Hypothalamus (tissue), 51 donors: ENCODE measurements at places on chromosomes 2 and 18.

DNA sequence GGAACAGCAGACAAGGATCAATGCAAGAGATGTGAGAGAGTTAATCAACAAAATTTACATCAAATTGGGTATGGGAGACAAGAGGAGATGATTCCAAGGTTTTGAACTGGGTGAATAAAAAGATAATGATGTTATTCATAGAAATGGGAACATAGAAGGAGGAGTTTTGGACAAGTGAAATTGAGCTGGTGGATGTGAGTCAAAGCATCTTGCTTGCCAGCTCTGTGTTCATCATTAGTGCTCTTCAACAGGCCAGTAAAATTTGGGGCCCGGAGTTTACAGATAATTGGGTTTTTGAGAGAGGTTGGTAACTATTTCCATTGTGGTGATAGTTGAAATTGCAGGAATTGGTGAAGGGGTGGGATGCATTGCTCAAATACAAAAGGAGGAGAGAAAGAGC is 69.9 kb upstream of the CAVIN2 start:
- no peak for DNase-seq

GRCh38 chr2:173713904-173714555 is 251.1 kb downstream of the SP3 start:
- DNase-seq = no peak

DNA sequence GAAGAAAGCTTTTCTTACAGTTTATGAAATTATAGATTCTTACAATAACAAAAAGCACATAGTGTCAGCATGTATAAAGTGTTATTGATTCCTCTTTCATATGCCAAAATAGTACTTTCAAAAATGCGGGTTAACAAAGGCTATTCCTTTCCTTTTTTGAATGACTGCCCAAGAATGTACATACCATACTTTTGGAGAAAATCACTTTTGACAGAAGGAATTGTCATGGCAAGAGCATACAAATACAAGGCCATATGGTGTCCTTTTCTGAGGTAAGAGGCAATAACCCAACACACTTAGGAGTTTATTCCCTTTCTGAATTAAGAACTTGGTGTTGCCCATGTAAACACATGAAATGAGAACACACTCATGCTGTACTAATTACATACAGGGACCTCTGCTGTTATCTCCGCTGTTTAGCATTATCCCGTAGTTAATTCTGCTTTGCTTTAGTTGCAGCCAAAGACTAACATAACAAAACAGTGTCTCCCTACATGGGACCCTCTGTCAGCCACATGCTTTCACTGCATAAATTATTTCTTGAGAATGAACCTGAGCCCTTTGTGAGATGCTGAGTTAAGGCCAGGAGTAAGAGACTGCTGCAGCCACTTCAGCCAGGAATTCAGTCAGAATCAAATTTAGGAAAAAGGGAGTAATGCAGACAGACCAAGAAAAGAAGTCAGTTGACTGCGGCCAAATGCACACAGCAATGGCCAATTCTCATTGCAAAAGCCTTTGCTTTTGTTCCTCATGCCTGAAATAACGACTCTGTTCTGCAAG is 67.0 kb downstream of the CDH2 start:
- DNase-seq = no peak

DNA sequence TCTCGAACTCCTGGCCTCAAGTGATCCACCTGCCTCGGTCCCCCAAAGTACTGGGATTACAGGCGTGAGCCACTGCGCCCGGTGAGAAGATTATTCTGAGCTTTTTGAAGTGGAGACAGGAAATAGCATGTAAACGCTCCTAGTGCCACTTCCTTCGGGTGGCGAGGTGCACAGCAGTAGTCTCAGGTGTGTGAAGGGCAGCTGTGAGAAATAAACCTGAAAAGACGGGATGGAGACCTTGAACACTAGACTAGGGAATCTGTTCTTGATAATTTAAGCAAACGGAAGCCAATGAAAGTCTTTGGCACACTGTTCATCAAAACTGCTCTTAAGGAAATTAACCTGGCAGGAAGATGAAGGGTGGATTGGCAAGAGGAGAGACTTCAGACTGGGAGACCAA is 439 bp upstream of the PLEKHH2 start:
- DNase-seq = no peak

- no peak for DNase-seq
Measured at GRCh38 chr2:34892766-34893165, 1293.7 kb upstream of the FAM98A start.

- no peak for DNase-seq
Measured at GRCh38 chr18:3916082-3916481, 466.1 kb downstream of the TGIF1 start.

GRCh38 chr18:34358923-34359322 is 134.2 kb upstream of the NOL4 start:
- no peak for DNase-seq

- DNase-seq = no peak
Measured at GRCh38 chr2:147703171-147703570, 141.7 kb upstream of the ACVR2A start.

GRCh38 chr2:73451263-73451972 is 65.8 kb downstream of the ALMS1 start:
- DNase-seq = no peak

DNA sequence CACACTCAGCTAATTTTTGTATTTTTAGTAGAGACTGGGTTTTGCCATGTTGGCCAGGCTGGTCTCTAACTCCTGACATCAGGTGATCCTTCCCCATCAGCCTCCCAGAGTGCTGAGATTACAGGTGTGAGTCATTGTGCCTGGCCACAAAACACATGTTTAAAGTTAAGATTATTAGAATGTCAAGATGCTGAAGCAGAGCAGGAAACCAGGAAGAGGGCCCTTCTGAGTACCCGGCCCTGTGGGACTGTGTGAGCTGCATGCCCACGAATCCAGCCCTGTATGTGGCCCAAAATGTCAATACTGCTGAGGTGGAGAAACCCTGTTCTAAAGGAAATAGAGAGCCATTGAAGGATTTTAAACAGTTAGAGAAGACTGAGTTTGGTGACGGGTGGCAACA is 31.0 kb upstream of the REV1 start:
- no peak for DNase-seq

DNA sequence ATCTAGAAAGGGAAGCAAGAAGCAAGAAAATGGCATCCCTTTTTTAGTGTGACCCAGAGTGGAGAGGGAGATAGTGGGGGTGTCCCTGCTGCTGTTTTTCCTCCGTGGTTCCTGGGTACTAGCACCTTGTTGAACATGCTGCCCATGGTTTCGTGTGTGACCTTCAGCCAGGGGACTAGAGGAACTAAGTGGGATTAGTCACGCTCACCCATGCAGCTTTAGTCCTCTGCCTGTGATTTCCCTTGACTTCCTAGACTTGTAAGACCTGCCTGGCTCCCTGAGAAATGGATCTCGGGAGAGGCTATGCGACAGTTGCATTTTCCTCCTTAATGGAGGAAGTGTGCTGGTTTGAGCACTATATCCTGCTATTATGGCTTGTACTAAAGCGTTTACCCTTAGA is 471.4 kb downstream of the DCDC2C start:
- DNase-seq = no peak

DNA sequence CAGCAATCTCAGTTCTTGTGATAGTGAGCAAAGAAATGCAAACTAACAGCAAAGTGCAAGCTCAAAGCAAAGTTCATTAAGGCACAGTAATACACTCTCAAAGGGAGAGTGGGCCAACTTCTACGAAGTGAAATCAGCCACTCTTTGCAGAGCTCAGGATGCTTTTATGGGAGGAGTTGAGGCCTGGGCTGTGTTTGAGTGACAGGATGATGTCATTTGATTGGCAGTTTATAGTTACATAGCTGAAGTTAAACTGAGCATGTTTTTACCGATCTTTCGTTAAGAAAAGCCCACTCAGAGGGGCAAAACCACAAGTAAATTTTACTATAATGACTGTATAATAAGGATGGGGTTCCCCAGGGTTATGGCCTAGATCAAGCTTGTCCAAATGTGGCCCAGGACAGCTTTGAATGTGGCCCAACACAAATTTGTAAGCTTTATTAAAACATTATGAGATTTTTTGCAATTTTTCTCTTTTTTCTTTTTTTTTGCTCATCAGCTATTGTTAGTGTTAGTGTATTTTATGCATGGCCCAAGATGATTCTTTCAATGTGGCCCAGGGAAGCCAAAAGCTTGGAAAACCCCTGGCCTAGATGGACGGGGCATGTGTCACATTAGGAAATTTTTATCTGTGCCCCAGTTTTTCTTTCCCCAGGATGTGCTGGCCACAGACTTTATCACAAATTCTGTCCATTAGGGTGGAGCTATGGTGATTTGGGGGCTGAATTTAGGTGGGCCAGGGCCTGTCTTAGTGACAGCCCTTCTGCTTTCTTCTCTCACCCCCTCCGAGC is 8.3 kb upstream of the DNAH7 start:
- DNase-seq = no peak

DNA sequence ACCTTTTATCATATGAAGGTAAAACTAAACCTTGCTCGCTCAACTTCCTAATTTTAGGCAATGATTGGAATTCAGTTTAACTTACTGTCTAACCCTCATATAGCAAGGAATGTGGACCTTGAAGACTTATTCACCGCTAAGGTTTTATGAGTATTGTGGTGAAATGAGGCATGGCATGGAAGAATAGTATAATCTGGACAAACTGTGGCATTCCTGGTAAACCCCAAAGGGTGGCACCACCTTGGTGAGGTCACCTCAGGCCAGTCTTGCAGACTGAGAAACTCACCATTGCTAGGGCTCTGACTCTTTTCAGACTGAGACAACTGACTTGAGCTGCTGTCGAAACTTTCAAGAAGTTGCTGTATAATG is 51.1 kb upstream of the EHBP1 start:
- no peak for DNase-seq

DNA sequence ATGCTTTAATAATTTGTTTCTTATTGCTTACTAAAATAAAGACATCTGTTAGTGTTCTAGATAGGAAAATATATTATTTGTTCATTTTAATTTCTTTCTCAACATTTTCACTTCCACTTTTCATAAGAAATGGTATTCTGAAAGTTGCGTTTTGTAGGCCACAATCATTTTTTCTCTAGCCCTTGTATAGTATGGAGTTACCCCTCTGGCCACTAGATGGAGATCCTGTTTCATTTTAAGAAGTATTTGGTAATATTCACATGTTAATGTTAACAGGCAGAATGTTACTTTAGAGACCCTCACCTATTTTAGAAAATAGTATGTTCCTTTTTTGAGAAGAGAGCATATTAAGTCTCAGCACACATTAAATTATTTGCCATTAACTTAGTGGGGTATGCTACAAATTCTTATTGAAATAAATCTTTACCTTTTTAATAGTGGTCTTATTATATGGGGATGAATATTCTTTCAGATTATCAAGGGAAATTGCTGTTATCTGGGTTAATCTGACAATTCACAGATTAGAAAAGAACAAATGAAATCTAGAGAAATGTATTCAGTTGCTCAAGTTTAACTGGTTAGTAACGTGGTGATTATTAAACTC is 73.9 kb upstream of the TTC27 start:
- no peak for DNase-seq

DNA sequence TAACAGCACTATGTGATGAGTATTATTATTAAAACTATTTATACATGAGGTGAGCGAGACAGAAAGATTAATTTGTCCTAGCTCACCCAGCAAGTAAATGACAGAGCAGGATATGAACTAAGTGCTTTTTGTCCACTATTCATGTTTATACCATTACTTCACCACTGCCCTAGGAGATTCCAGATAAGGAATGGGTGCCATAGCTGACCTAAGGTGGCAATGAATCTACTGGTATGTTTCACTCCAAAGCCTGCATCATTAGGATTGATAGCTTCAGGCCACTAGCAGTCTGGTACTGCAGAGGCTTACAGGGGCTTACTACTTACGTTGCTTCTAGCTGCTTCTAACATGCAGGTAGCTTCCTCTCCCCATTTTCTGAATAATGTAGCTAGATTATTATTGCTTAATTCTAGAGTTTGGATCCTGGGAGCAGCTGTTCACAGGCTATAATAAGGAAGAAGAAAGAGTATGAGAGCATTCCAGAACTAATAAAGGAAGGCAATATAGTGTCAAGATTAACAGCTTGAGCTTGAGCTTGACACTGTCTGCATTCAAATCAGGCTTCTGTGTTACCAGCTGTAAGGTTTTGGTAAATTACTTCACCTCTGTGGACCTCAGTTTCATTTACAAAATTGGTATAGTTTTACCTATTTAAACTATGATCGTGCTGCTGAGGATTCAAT is 153.7 kb downstream of the GALNT3 start:
- DNase-seq = no peak

GRCh38 chr2:68980956-68981355 is 6.5 kb downstream of the GKN1 start:
- no peak for DNase-seq

GRCh38 chr2:23530206-23530908 is 145.4 kb downstream of the KLHL29 start:
- DNase-seq = no peak
